H7 (cell line): ENCODE measurements at places on chromosomes 2 and 18.
A peak's percentile ranks its signal among the peaks of the same experiment; 100 is the strongest.

- no peak for DNase-seq
Measured at GRCh38 chr2:110219496-110220189, 7.3 kb upstream of the MTLN start.

DNA sequence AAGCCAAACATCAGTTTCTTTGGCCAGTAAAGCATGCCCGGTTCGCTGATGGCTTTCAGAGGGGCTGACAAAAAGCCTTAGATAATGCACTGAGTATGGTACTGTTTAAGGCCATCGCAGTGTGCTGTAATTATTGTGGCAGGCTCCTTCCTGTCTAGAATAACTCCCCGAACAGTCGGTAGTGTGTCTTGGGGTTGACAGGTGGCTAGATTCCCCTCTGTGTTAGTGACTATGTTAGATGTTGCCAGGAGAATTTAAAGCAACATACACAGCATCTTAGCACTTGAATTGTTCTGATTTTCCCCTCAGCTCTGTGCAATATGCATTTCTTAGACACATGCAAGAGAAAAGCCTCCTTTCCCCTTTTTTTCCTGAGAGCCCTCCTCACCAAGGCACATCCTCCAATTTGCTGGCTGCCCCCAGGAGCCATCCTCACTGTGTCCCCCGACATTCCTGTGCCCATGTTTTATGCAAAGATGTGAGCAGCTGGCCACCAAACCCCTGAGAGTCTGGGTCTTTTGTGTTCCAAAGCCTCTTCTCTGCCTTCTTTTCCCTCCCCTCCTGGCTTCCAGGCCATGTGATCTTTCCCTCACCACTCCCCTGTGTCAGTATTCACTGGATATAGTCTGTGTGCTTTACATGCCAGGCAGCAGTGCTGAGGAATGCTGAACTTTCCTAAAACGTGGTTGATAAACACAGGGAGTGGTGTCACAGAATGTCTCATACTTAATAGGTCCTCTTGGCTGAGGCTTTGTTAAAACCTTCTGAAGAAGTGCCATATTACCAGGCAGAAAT is 331.5 kb downstream of the HRH4 start:
- DNase-seq = no peak

DNA sequence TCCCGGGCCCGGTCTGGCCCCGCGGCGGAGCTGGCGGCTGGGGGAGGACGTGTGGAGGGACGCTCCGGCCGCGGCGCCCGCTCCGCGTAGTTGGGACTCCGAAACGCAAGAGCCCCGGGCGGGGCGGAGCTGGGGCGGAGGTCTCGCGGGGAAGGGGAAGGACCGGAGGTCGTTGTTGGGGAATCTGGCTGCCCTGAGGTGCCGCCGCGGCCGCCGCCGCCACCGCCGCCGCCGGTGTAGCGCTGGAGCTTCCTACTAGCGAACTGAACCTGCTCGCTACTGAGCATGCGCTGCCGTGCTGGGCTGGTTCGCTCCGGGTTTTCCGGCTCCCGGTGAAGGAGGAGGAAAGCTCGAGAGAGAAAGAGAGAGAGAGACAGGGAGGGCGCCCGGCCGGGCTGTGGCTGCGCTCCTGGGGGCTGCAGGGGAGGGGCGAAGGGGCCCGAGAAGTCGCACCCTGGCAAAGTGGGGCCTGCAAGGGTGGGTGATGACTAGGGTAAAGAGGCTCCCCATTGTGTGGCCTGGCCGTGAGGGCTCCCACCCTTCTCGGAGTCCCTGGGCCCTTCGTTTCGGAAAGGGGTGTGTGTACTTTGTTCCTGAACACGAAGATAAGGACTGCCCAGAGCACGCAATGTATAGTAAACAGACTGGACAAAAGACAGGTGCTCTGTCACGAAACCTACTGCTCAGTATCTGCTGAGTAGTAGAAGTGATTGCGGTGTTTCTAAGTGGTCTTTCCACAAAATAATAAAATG is at the start of gene SOS1:
SOS1 (minus strand) TSS at position 281 of the 752 bp plus-strand sequence. CDS start 629 bp downstream, outside the sequence.
- peak; percentile 94 for DNase-seq

- no peak for DNase-seq
Measured at GRCh38 chr2:24725956-24726355, 67.2 kb downstream of the PTRHD1 start.

DNA sequence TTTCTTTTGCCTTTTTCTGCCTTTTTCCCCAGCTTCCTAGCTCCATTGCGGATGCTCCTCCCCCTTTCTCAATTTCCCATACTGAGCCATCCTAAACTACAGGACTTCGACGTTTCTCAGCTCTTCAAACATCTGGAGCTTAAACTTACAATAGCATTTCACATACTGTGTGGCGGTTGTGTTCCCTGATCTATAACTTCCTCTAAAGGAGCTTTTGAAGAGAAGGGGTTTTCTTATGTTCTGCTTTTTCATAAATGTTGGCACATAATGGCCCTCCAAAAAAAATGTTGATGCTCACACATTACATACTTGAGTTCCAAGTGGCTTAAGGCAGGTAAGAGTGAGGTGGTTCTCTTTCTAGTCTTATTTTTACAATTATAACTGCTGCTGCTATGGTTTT is 87.4 kb downstream of the RNF144A start:
- DNase-seq = no peak

- DNase-seq = no peak
Measured at GRCh38 chr18:51739044-51739666, 541.7 kb upstream of the MEX3C start.

DNA sequence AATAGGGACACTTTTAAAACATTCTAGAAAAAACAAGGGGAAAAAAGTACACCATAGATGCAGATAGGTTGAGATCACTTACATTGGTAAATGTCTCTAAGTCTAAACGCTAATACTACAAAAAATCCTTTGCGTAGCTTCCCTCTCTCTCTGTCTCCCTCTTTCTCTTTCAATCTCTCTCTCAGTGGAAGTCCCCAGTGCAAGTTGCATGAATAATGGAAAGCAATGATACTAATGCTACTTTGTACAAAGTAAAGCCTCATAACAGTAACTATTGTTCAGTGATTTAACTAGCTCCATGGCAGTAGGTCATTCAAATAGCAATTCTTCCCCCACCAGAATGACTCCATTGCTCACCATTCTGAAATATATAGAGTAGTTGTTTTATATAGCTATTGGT is 12.8 kb downstream of the MEIS1 start:
- DNase-seq = no peak

GRCh38 chr2:39659765-39660611 is 5.7 kb upstream of the TMEM178A start:
- no peak for DNase-seq

GRCh38 chr2:162090109-162090508 is 16.1 kb upstream of the DPP4 start:
- no peak for DNase-seq

- no peak for DNase-seq
Measured at GRCh38 chr2:196927376-196928225, 1.1 kb upstream of the PGAP1 start.
